NCI-H1417 (cell line): ENCODE measurements at places on chromosomes 5 and 9.

GRCh38 chr5:169085212-169085611 is 215.7 kb downstream of the SLIT3 start:
- no peak for DNase-seq

DNA sequence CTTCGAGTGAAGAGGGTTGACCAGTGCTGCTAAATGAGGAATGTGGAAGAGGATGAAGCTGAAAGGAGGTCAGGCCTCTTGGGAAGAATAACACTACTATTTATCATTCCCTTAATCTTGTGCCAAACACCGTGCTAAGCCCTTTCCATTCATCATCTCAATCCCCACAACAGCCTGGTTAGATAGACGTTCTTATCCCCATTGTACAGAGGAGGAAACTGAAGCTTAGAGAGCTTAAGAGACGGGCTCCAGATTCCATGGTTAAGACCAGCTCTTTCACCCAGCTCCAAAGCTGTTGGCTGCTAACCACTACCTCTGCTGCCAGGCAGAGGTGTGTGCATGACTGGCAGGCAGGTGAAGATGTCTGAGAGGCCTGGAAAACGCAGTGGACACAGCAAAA is 868 bp upstream of the EPB41L4B start:
- DNase-seq, result peak; percentile 54

- no peak for DNase-seq
Observed at GRCh38 chr9:127445851-127446712, 5.1 kb downstream of the RPL12 start.

- no peak for DNase-seq
Observed at GRCh38 chr9:33202018-33202417, 34.9 kb upstream of the B4GALT1 start.

- no peak for DNase-seq
Observed at GRCh38 chr5:142176255-142176654, 67.7 kb downstream of the NDFIP1 start.

- no peak for DNase-seq
Observed at GRCh38 chr5:147248561-147248960, 13.7 kb downstream of the STK32A start.

GRCh38 chr5:104126980-104127379 is 564.4 kb upstream of the NUDT12 start:
- DNase-seq, result no peak

- no peak for DNase-seq
Observed at GRCh38 chr9:74499770-74500583, 2.8 kb downstream of the RORB start.

- DNase-seq, result no peak
Observed at GRCh38 chr5:158471535-158471924, 612.6 kb upstream of the CLINT1 start.

DNA sequence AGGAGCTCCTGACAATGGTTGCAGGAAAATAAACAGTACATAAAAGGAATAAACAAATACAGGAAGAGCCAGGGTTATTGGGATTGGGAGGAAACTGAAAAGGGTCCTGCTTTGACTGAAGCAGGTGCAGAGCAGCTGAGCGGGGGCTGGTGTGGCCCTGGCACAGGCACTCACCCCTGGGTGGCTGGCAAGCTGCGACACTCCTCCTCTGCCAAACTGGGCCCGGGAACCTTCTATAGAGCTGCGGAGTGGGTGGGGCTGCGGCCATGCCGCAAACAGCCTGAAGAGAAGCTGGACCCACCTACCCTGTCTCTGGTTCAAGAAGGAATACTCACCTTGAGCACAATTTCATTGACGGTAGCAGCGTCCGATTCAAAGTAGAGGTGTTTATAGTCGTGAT is 182.5 kb downstream of the GAPVD1 start:
- DNase-seq, result no peak

GRCh38 chr9:81787747-81788632 is 98.6 kb upstream of the TLE1 start:
- no peak for DNase-seq

GRCh38 chr9:38107811-38108304 is 38.8 kb upstream of the SHB start:
- peak; percentile 2 for DNase-seq

- no peak for DNase-seq
Observed at GRCh38 chr5:139340051-139340450, 1.6 kb upstream of the PAIP2 start.

- DNase-seq, result no peak
Observed at GRCh38 chr5:95798048-95798447, 24.5 kb downstream of the GLRX start.

GRCh38 chr5:153537207-153537606 is 46.7 kb downstream of the GRIA1 start:
- no peak for DNase-seq

DNA sequence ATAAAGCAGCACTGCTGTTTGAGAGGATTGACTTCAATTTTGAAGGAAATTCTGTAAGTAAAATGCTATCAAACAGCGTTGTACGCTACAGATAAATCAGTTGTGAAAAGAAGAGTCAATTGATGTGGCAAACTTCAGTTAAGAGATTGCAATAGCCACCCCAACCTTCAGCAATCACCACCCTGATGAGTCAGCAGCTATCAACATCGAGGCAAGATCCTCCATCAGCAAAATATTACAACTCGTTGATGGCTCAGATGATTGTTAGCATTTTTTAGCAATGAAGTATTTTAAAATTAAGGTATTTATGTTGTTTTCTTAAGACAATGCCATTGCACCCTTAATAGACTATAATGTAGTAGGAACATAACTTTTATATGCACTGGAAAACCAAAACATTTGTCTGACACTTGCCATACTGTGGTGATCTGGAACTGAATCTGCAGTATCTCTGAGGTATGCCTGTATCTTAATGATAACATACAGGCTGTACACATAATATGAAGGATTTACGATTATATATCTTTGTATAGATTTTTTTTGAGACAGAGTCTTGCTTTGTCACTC is 47.5 kb downstream of the VPS13A start:
- no peak for DNase-seq

- DNase-seq, result peak; percentile 58
Observed at GRCh38 chr5:139137697-139138096, 60.5 kb downstream of the SIL1 start.

GRCh38 chr9:38066914-38067858 is 1.8 kb downstream of the SHB start:
- DNase-seq, result peak; percentile 53

- DNase-seq, result no peak
Observed at GRCh38 chr9:81822301-81822865, 105.8 kb upstream of the SPATA31D4 start.

DNA sequence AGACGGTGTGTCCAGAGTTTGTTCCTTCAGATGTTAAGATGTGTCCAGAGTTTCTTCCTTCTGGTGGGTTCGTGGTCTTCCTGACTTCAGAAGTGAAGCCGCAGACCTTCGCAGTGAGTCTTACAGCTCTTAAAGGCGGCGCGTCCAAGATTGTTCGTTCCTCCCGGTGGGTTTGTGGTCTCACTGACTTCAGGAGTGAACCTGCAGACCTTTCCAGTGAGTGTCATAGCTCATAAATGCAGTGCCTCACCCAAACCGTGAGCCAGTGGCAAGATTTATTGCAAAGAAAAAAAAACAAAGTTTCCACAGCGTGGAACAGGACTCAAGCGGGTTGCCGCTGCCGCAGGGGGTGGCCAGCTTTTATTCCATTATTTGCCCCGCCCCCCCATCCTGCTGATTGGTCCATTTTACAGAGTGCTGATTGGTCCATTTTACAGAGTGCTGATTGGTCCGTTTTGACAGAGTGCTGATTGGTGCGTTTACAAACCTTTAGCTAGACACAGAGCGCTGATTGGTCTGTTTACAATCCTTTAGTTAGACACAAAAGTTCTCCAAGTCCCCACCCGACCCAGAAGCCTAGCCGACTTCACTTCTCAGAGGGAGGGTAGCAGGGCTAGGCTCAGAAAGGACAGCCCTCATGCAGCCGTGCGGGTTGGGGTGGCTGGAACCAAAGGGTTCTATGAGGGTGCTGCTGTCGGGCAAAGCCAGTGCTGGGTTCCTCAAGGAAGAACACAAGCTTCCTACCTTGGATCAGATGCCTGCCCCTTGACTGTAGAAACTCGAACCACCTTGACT is 9.1 kb upstream of the RNF130 start:
- DNase-seq, result no peak

DNA sequence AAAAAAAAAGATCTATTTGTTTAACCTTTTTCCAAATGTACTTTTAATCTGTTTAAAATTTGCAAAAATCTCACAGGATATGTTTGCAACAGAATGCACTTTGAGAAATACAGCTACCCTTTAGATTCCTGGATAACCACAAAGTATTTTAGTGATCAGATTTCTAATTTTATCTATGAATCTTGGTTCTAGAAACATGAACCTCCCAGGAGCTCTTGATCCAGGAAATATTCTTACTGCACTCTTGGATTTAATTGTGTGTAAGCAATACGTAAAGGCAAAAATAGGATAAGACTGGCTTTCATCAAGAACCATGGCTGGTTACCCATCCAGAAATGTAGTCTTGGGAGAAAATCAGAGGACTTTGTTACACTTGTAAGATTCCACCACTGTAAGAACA is 1581.8 kb upstream of the WWC1 start:
- DNase-seq, result no peak

GRCh38 chr5:86465052-86465838 is 152.5 kb upstream of the COX7C start:
- DNase-seq, result no peak

DNA sequence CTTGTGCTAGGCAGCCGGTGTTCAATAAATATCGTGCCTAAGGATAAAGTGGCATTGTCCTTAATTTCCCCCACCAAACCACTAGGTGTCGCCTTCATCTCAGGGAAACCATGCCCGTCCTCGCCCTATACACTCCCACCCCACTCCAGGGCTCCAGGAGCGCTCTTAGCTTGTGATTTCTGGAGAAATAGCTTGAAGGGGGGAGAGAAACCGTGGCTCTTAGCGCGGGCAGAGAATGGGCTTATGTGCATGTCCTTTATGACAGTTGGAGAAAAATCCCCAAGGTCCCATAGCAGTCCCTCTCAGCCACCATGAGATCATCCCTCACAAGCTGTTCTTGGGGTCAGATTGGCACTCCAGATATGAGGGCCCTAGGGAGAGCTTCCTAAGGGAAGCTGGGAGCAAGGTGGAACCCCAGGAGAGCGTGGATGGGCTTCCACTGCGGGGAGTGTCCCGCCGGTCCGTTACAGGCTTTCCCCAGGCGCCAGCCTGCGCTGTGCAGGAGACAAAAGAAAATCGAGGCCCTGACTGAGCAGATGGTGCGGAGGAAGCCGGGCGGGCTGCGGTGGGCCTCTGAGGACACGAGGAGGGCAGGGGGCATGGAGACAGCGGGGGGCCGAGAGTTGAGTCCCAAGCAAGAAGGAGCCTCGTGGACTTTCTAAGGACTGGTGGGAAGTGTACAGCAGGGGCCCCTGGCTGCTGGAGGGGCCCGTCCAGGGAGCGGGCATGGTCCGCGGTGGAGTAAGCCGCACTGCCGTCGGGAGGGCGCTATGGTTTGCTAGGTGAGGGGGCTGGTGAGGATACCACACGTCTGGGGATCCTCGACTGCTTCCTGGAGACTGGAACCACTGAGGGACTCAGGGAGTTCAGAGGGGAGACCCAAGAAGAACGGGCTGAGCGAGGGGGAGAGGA is 750 bp upstream of the NPR2 start:
- DNase-seq, result peak; percentile 56

GRCh38 chr9:132184124-132184523 is 22.3 kb downstream of the NTNG2 start:
- DNase-seq, result peak; percentile 32

- DNase-seq, result peak; percentile 76
Observed at GRCh38 chr9:71769175-71770161, 1.2 kb upstream of the CEMIP2 start.

DNA sequence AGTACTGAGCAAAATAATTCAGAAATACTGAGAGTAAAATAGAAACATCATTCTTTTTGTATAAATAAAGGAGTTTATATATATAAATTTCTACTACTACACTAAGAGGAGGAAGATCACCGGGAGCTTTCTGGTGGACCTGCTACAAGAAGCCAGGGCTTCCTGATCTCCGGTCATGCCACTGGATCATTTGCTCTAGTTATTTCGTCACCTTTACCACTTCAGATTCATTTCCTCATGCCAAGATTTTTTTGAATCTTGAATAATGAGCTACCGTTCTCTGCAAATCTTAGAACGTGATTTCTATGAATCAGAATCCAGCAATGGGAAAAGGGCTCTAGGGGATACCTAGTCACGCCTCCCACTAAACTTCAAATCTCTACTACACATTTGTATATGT is 51.9 kb upstream of the TBC1D9B start:
- no peak for DNase-seq

DNA sequence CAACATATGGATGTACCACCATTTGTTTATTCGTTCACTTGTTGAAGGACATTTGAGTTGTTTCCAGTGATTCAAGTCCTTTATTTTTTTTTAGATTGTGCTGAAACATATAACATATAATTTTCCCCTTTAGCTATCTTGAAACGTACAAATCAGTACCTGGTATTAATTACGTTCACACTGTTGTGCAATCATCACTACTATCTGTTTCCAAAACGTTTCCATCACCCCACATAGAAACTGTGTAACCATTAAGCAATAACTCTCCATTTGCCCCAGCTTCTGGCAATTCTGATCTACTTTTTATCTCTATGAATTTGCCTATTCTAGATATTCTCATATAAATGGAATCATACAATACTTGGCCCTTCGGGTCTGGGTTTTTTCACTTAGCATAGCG is 116.0 kb downstream of the FGF1 start:
- no peak for DNase-seq

DNA sequence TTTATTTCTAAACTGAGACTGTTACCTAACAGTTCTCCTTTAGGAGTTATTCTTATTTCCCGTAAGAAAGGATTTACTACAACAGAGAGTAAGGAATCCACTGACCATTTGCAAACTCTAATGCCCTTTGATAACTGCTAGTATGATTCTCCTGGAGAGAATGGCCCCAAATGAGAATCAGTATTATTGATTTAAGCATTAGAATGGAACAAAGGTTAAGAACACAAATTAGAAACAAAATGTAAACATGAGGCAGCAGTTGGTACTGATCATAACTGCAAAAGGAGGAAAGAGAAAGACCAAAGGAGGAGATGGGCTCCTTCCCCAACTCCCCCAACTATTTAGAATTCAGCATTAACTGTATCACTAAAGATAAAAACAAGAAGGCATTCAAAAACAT is 30.7 kb downstream of the PSIP1 start:
- peak; percentile 3 for DNase-seq

- no peak for DNase-seq
Observed at GRCh38 chr9:98326459-98327248, 71.2 kb upstream of the TBC1D2 start.

- DNase-seq, result no peak
Observed at GRCh38 chr9:21075484-21075883, 2.3 kb downstream of the IFNB1 start.

- no peak for DNase-seq
Observed at GRCh38 chr9:101172616-101173015, 144.1 kb downstream of the PLPPR1 start.

DNA sequence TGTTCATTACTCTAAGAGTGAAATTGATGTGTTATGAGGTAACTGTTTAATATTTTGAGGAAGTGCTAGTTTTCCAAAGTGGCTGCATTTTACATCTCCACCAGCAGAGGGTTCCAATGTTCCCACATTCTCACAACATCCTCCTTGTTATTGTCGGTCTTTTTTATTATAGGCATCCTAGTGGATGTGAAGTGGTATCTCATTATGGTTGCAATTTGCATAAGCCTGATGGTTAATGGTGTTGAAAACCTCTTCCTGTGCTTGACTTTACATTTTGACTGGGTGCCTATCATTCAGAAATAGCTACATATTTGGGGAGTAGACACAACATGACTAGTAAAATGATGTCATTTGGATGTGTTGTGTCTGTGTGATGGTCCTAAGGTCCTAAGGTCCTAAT is 143.6 kb downstream of the MRPS30 start:
- peak; percentile 33 for DNase-seq
